ENCODE measurements at places on chromosomes 7 and 10. TPM values are rescaled to one million over a fixed set of nuclear protein-coding genes. Genes with fewer than 3 reads are reported as not detected.

HACD1 gene
- total RNA-seq = 41.6 TPM

RELN gene
- total RNA-seq = not detected

RFC2 gene
- total RNA-seq = 56.7 TPM

CASTOR2 gene
- total RNA-seq = 3.9 TPM
